Right renal pelvis (tissue), 4 donors: ENCODE measurements at places on chromosomes 7 and 10. TPM values are rescaled to one million over a fixed set of nuclear protein-coding genes. Genes with fewer than 3 reads are reported as not detected.
A peak's percentile ranks its signal among the peaks of the same experiment; 100 is the strongest.

DNA sequence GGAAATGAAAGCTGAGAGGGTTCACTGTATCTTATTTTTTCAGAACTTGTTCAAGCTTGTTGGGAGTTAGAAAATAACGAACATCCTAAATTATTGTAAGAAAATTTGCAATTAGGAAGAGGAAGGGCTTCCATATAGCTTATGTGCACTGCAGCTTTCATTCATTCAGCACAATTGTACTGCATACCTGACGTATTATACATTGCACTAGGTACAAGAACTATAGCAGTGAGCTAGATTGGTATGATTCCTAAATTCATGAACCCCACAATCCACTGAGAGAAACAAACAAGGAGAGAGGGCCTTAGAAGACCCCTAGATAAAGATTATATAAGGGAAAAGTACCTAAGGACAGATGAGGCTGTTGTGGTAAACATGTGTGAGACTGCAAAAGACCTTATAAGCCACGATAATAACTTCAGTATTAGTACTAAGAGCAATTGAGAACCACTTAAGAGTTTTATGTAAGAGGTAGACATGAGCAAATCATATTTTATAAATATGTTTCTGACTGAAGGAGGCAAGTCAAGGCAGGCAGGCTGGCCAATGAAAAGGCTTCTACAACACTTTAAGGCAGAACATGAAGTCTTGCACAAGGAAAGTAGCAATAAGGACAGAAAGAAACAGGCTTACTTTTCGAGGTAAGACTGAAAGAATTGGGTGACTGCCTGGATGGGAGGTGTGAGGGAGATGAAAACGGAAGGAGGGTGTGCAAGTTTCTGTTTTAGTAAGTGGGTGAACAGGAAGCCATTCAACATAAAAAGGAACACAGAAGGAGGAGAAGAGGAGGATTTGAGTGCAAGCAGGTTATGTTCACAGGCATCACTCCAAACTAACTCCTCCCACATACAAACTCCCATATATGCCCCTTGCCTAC is 77.9 kb upstream of the LRRN3 start:
- no peak for DNase-seq

DNA sequence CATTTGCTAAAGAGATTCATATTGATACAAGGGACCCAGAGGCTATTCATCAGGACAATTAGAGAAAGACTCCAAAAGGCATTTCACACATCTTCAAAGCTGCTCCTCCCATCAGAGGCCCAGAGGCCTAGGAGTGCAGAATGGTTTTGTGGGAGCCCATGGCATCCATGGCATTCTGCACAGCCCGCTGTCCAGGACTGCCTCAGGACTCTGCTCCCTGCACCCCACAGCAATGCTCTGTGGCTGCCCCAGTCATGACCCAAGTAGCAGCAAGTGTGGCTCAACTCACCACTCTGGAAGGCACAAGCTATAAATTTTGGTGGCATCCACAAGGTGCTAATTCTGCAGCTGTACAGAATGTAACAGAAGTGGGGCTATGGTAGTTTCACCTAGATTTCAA is 38.5 kb downstream of the ZNF438 start:
- no peak for DNase-seq

- no peak for DNase-seq
These were observed 259.2 kb downstream of the TNS3 start for GRCh38 chr7:47322731-47323130.

PITX3 gene
- polyA plus RNA-seq: 1.5 TPM

STAG3 gene
- polyA plus RNA-seq: 12.0 TPM

- peak; percentile 25 for DNase-seq
These were observed 52.2 kb downstream of the GPAM start for GRCh38 chr10:112131346-112131745.

MYL10 gene
- 0.18 TPM for polyA plus RNA-seq

- DNase-seq: no peak
These were observed 12.5 kb downstream of the ADK start for GRCh38 chr10:74163319-74164068.

GRCh38 chr7:115494529-115495147 is 535.9 kb downstream of the TFEC start:
- DNase-seq: no peak

LIPN gene
- polyA plus RNA-seq: not detected

- no peak for DNase-seq
These were observed 71.9 kb downstream of the FOXL3 start for GRCh38 chr7:361680-362401.

DNA sequence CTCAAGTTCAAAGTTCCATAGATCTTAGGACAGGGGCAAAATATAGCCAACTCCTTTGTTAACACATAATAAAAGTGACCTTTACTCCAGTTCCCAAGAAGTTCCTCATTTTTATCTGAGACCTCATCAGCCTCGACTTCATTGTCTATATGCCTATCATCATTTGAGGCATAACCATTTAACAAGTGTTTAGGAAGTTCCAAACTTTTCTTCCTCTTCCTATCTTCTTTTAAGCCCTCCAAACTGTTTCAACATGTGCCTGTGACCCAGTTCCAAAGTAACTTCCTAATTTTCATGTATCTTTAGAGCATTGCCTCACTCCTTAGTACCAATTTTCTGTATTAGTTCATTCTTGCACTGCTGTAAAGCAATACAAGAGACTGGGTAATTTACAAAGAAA is 569.1 kb downstream of the ANKRD7 start:
- DNase-seq: no peak

DNA sequence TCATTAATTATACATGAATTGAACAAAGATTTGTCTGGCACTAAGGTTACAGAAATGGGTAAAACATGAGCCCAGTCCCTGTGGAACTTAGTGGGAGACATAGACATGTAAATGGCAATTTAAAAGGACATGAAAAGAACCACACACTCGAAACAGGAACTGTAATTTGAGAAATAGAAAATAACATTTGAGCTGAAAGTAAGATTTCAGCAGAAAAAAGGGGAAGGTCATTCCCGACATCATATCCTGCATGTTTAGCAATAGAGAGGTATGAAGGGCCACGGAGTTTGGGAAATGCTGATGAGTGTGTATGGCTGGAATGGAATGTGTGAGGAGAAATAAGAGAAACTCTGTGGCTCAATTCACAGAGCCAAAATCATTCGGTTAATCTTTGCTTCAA is 175.4 kb upstream of the AHR start:
- DNase-seq: no peak

GIMAP1 gene
- polyA plus RNA-seq: 2.5 TPM

MPP7 gene
- polyA plus RNA-seq: 8.4 TPM

DNA sequence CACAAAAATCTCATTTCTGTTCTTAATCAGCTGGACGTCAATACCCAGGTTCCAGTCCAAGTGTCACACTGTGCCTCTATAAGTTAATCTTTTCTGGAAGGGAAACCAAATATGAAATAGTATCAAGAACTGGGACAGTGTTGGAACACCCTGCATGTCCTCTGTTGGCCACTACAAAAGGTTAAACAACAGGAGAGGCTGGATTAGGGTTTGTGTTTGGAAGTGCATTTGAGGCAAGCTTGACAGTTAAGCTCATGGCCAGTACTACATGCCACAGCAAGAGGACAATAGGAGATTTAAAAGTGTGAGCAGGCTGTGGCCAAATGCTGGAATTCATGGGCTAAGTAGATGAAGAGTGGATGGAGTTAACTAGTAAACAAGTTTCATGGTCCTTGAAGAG is 751.5 kb downstream of the AUTS2 start:
- no peak for DNase-seq

GRCh38 chr7:15821484-15822427 is 135.3 kb upstream of the MEOX2 start:
- no peak for DNase-seq
